ENCODE measurements at places on chromosomes 4 and X.
A peak's percentile ranks its signal among the peaks of the same experiment; 100 is the strongest.

DNA sequence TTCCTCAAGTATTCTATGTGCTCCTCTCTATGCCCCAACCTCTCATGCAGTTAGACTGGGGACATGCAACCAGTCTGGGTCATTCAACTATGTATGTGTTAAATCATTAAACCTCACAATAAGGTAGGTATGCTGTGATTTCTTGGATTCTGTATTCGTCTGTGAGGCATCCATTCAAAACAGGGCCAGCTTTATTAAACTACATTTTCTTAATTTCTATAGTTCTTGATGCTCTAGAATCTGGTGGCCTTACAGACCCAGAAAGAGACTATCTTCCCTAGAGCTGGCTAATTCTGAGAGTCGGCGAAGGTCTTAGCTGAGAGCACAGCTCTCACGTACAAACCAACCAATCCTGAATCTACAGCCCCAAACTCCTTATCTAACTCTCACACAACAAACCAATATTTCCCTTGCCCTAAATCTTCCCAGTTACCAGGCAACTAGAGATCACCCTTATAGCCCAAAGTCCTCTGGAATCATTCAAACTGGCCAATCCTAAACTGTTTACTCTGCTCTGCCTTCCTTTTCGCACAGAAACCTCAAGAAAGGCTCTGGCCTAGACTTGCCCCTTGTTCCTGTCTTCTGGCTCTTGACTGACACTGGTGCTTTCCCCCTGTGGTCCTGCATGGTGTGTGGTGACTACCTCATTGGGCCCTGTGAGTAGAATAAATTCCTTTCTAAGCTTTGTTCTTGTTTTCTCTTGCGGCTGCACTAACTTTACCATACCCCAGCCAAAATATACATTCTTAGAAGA, 203.5 kb upstream of the TET2 start:
- peak; percentile 75 for DNase-seq

GRCh38 chr4:15811703-15812337, 33.7 kb downstream of the CD38 start:
- DNase-seq: no peak

DNA sequence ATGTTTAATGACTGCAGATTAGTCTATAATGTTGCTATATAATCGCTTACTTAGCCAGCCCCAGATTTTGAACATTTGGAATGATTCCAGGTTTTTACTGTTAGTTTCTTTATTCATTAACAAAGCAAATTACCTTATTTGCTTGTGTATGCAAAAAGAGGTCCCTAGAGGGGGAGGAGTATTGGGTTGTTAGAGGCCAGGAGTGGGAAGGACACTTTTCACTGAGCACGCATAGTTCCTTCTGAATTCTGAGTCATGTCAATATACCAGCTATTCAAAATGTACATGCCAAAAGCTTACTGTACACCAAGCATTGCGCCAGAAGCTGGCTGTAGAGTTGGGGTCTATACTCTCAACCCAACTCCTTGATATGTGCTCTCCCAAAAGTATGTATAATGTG, 5.1 kb upstream of the DGAT2L6 start:
- DNase-seq: no peak

DNA sequence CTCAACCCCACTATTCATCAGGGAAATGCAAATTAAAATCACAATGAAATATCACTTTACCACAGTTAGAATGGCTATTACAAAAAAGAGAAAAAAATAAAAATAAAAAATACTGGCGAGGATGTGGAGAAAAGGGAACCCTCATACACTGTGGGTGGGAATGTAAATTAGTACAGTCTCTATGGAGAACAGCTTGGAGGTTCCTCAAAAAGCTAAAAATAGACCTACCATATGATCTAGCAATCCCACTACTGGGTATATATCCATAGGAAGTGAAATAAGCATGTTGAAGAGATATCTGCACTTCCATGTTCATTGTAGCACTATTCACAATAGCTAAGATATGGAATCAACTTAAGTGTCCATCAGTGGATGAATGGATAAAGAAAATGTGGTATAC, 50.5 kb upstream of the PAGE1 start:
- no peak for DNase-seq

DNA sequence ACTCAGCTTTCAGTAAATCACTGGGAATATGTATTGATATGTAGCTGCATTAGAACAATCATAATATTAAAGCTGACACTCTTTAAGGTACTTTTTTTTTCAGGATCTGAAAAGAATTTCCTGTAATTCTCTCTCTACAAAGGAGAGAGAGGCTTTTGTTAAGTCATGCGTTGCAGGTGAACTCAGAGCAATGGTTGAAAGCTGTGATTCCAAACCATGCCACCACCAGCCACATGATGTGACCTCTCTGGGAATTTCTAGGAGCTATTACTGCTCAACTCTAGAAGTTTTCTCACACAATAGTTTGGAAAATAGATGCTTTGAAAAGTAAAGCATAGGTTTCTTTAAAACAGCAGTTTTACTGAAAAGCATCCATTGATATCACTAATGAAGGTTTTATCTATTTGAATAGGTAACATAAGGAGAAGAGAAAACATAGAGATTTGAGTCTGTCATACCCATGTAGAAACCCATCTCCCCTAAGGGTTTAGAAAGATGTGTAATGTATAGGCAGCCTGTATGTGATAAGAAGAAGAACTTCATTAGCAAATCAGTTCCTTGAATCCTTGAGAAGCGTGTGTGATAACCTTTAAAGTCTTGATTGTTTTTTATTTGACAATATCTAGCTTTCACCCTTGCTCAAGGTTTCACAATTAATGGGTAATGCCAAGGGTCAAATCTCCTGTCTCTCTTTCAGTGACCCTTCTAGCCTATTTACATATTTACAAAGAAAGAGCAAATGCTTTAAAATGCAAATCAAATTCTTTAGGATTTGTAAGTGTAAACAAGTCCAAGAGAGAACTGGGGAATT, 161.0 kb upstream of the ANKRD50 start:
- DNase-seq: no peak

DNA sequence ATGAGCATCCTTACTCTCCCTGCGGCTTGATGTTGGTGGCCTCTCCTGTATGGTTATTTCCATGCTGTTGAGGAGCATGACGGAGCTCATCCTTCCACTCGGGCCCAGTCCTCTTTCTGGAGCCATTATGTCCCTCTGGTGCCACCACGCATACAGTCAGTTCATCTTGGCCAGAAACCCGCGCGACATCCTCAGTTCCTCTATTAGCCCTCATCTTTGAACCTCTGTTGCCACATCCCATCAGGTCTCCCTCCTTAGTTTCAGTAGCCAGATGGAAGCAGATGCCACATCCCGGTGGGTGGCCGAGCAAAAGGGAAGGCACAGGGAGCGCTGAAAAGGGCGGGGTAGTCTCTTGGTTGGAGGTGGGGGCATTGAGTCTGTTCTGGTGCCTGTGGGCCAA, 4.6 kb downstream of the LOC101059915 start:
- no peak for DNase-seq

Data from mammary epithelial cell (primary cell).